T1000 (cell line): ENCODE measurements at places on chromosomes 16 and 17.

GRCh38 chr16:30961384-30961783 is 3.8 kb downstream of the SETD1A start:
- DNase-seq: no peak

- DNase-seq: no peak
Observed at GRCh38 chr17:65857718-65858117, 296.3 kb upstream of the AXIN2 start.

DNA sequence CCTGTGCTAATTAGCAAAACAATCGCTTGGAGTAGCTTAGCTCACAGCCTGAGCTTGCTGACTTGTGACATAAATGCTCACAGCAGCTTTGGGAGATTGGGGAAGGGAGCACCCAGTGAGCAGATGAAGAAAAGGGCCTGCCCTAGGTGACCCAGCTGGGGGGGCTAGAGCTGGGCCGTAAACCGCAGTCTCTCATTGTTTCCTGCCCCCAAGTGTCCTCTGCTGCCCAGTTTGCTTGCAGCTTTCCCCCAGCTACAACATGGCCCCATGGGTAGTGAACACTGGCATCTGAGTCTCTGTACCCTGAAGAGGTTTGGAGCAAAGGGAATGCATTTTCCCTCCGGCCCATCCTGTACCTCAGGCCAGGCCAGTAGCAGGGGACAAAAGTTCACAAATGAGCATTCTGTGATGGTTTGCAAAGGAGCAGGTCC is 349.4 kb downstream of the SLC39A11 start:
- no peak for DNase-seq

DNA sequence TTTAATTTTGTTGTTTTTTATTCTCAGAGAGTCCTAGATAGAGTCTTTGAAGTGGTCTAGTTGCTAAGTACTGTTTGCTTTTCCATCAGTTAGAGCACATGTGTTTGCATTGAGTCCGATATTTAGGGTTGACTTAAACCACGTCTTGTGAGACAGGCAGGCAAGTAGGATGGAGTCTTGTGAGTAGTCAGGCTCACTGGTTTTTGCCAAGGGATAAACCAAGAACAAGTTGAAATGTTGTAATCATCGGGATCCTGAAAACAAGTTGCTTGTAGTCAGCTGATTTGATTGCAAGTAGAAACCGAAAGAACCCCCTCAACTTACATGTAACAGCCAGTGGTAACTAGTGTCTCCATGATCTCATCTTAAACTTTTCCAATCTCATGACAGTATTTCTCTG is 17.2 kb downstream of the ATP6V0A1 start:
- DNase-seq: no peak

- no peak for DNase-seq
Observed at GRCh38 chr16:82091241-82091640, 56.2 kb downstream of the HSD17B2 start.

- no peak for DNase-seq
Observed at GRCh38 chr17:41251261-41251660, 1.8 kb downstream of the KRTAP9-4 start.

GRCh38 chr16:73000020-73000906 is 47.7 kb downstream of the ZFHX3 start:
- no peak for DNase-seq

- no peak for DNase-seq
Observed at GRCh38 chr16:64950731-64951130, 171.1 kb downstream of the CDH11 start.

GRCh38 chr16:10765772-10766171 is 22.1 kb downstream of the NUBP1 start:
- DNase-seq: no peak

DNA sequence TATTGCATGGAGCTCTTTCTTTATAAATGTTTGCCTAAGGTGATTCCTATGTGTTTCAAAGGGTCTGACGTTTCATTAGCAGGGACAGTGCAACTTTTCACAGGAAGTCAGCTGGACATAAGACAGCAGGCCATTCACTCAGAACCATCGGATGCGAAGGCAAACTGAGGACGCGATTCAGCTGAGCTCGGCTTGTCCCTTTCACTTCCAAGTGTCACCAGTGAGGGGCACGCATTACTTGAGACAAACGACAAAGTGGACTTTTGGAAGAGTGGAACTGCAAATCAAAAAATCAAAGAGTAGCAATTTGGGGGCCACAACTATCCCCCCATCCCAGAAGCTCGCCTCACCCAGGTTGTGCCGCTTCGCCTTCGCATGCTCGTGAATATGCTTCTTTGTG is 14.6 kb downstream of the USP22 start:
- no peak for DNase-seq

DNA sequence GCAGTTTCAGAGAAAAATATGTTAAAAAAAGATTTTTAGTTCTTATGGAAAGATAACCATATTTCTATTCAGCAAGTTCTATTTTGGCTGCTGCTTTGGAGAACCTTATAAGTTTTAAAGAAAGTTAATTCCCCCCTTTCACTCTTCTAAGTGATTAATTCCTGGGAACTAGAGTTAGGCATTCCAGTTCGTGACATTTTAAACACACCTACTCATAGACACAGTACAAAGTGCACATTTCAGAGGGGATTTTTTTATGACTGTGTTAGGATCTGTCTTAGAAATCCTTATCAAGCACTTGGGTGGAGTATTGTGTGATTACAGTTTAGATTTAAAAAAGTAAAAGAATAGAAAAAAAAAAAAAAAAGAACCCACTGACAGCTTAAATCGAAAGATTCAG is 3.5 kb upstream of the CDH11 start:
- DNase-seq: no peak

DNA sequence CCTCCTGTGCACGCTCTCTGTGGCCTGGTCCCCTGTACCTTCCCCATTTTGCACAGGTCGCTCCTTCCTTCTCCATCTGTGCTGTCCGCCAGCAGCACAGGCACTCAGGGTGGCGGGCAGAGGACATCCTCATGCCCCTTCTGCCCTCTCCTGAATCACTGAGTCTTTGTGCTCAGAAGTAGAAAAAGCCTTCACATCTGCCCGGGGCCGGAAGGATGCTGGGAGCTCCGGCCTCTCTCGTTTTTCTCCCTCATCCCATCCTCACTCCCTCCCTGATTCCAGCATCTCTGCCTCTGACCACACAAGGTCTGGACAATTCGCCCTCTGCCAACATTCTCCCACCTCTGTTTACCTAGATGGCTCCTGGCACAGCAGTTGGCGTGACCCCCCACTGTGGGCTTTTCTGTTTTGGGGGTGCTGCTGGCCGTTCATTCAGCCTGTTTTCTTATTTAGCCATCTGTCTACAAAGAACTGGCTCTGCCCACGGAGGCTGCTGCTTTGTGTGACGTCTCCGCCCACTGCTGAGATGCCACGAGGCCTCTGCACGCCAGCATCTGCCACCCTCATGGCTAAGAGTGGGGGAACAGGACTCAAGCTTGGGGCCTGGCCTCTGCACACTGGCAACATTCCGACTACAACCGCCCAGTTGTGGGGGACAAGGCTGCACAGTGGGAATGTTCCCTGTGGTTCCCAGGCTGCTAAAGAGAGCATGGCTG is 36.7 kb downstream of the SEC14L5 start:
- no peak for DNase-seq

- no peak for DNase-seq
Observed at GRCh38 chr17:40015005-40015997, at the start of gene CSF3. CSF3 (plus strand) TSS chr17:40015440; CDS start chr17:40015475, 35 bp downstream.

DNA sequence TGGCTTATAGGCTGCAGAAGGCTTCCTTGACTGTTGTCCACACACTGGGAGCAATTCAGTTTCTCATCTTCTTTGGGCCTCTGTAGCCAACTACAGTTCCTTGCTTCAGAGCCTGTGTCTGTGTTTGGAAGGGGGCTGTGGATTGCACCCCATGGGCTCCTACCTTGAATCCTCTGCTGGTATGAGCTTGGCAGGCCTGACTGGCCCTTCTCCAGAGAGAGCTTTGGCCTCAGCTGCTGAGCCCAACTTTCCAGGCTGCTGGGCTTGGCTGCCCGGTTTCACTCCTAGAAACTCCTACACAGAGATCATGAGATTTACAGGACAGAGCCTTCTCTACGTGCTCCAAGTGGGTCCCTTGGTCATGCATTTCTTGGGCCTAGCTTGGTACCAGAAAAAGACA is 354.4 kb downstream of the SNX29 start:
- DNase-seq: no peak

DNA sequence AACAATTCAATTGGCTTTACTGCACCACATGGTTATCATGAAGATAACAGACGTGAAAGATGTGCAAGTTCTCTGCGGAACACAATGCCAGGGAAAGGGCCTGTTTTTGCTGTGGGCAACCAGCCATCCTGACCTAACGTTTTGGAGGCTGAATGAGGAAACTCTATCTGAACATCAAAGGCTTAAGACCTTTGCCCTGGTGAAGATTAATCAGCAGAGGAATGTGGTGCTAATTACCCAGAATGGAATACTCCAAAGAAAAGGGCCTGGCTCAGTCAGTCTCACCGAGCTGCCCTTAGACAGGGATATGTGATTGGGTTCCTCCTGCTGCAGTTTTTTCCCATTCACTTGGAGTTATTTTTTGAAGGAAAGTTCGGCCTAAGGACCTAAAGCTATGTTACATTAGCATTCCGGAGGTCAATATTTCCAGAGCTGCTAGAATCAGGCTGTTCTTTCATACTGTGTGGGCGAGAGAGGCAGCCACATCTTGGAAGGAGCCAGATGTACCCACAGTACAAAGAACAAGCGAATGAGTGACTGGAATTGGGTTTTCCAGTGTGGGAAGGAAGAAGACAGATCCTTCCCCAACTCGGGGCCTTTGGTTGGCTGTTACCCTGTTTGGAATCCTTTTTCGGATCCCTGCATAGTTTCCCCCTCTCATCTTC is 15.5 kb downstream of the ASIC2 start:
- no peak for DNase-seq
